Renal pelvis (tissue), 12 donors: ENCODE measurements at places on chromosomes 6 and 20. TPM values are rescaled to one million over a fixed set of nuclear protein-coding genes. Genes with fewer than 3 reads are reported as not detected.

DNA sequence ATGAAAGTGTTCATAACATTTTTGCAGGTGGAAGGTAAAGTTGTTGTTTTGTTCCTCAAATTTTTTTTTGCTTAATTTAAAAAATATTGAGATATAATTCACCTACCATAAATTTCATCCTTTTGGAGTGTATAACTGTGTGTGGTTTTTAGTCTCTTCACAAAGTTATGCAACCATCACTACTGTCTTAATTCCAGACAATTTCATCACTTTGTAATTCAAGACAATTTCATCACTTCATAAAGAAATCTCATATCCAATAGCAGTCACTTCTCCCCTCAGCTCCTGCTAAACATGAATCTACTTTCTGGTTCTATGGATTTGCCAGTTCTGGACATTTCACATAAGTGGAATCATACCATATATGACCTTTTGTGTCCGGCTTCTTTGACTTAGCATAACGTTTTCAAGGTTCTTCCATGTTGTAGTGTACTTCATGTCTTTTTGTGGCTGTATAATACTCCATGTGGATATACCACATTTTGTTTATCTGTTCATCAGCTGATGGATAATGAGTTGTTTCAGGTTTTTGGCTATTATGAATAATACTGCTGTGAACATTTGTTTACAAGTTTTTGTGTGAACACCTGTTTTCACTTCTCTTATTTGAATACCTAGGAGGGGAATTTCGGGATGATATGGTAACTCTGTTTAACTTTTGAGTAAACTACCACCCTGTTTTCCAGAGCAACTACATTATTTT lies 18.8 kb downstream of the ZFAND3 start:
- no peak for DNase-seq

GRCh38 chr6:145887969-145888368 lies 73.4 kb upstream of the FBXO30 start:
- peak; percentile 7 for DNase-seq

DNA sequence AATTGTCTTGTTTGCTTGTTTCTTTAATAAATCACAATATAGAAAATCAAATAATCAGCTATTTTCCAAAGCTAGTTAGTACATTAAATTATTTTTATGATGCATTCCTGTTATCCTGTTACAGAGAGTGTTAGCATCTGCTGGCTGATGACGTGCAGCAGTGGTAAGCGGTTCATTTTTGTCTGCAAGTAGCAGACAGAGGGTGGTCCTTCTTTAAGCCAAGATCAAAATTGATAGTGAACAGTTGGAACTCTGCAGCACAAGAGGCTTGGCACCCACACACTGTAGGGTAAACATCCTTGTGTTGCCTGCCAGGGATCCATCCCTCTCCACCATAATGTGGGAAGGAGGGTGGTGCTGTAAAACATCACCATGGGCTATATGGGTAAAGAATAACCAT lies 158.3 kb downstream of the FRK start:
- DNase-seq = peak; percentile 46

- DNase-seq = no peak
Measured at GRCh38 chr6:3517350-3517749, 60.5 kb upstream of the SLC22A23 start.

GRCh38 chr6:33192671-33193602 lies 670 bp upstream of the COL11A2 start:
- no peak for DNase-seq

GRCh38 chr6:108947114-108947854 lies 99.1 kb downstream of the ARMC2 start:
- DNase-seq = peak; percentile 58

GRCh38 chr6:88120635-88121034 lies 45.5 kb downstream of the CNR1 start:
- no peak for DNase-seq

DNA sequence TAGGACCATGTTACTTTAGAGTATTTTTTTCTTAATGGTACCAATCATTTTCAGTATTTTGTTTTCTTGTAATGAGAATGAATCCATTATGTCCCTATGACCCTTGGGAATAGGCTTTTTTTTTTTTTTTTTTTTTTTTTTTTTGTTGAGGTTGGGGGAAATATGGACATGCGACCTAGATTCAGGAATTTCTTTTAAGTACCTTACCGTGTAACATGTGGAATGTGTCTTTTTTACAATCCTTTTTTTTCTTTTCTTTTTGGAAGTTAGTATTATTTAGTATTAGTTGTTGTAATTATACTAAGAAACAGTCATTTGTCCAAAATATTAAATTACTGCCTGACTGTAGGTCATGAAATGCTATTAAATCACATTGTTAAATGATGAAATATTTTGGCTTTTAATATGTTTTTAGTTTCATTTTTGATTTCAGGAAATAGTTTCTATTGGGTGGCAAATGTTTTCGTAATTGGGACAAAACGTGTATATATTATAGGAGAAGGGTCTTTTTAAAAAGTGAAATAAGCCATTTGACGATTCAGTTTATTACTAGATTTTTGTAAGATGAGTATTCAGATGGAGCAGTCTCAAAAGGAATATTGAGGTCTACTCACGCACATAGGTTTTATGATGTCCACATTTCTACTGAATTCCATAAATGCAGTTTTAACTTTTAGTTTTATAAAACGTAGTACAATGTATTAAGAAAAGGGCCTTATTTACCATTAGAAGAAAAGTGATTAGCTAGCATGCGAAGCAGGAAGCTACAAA lies 4.9 kb downstream of the ARID1B start:
- DNase-seq = no peak

Gene ELOVL4
- polyA plus RNA-seq = 3.0 TPM

DNA sequence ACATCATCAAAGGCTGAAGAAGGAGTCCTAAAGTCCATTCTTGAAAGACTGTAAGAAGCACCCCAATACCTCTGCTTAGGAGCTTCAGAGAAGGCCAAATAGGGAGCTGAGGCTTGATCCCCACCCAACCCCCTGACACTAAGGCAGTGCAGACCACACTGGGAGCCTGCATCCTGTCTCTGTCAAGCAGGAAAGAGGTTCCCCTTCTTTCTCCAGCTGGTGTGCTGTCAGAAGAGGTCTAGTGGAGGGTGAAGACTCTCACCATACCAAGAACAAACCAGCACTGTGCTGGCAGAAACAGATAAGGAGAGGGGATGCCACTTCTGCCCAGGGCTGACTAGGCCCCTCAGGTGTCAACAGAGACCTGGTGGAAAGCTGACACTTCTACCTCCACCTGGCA lies 19.9 kb downstream of the GZF1 start:
- DNase-seq = no peak

DNA sequence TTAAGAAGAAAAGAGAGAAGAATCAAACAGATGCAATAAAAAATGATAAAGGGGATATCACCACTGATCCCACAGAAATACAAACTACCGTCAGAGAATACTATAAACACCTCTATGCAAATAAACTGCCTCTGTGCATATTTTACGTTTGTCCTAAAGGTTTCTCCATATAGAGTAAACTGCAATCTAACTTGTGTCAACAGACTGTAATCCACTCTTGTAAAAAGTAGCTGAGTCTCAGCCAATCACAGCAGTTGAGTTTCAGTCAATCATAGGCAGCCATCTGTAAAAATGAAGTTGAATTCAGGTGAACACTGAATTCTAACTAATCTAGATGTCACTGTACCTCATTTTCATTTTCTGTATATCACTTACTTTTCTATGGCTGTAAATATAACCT lies 112.2 kb upstream of the SYNCRIP start:
- DNase-seq = no peak

Gene EYA2
- polyA plus RNA-seq = 0.81 TPM

Gene FAXC
- polyA plus RNA-seq = 4.3 TPM

GRCh38 chr20:62772103-62772611 lies 24.1 kb upstream of the MRGBP start:
- DNase-seq = no peak

DNA sequence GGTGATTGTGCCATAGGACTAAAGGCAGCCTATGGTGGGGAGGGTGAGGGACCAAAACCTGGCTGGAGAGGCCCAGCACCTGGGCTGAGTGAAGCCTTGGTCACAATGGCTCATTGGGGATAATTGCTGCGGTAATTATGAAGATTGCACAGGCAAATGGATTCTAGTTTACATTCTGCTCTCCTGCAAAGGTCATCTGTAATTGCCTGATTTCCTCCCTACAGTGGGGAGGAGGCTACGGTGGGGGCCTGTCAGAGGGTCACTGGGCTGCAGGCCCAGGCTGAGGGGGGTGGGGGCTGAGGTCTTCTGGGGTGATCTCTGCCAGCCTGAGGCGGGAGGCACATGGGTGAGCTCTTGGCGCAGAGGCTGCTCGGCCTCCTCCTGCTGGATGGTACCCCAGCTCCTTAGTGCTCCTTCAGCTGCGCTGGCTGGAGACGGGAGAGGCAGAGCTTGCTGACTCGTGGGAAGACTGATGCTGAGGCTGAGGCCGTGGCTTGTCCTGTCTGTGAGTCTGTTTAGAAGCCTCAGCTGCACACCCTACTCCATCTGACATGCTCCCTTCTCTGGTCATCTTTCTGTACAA lies 30.3 kb downstream of the PACSIN1 start:
- no peak for DNase-seq

Gene DEFB124
- not detected for polyA plus RNA-seq

GRCh38 chr6:75748743-75749538 lies at the start of gene MYO6:
TSS of gene MYO6 (plus strand) at chr6:75749239. CDS start at chr6:75817548, 68,309 bp downstream.
- DNase-seq = peak; percentile 56

DNA sequence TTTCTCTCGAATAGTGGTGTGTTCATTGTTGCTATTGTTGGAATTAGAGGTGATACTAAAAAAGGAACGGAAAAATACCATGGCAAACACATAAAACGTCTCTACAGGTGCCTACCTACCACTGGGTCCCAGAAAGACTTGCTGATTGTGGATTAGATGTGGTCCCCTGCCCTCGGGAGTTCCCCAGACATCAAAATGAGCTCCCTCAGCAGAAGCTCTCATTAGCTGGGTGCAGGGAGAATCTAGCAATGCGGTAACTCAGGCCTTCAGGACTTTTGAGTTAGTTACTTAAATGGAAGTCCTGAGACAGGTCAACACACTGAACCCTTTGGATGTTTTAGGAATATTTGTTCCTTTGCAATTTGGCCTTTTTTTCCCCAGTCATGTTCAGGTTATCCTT lies 6.1 kb downstream of the IRF4 start:
- no peak for DNase-seq

DNA sequence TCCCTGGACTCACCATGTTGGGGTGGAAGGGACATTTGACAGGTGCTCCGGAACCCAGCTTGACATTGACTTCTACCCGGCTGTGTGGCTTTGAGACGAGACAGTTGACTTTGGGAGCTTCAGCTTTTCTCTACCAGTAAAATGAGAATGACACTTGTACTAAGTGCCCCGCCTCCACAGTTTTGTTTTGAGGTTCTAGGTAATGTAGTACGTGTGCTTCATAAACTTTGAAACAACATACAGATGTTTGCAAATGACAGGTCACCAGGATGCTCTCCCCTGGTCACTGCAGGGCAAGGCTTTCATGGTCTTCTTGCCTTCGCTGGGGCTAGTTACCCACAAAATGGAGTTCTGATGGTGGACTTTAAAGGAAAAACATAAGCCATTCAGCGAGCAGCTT lies 31.3 kb downstream of the CLIC5 start:
- no peak for DNase-seq

DNA sequence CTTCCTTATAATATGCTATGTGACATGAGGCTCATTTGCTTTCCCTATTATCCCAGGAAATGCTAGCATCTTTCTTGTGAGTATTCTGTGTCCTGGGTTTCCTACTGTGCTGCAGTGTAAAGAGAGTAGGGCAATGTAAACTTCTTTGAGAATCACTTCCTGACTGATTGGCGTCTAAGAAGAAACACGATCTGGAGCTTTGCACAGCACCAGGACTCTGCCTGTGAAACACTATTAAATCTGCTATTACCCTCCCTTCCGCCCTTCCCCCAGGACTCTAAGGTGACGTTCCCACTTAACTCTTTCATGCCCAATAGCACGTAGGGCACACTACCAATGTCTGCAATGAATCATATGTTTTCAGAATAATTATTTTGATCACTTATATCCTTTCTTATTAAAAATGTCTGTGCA lies 607.3 kb upstream of the CITED2 start:
- DNase-seq = peak; percentile 83

DNA sequence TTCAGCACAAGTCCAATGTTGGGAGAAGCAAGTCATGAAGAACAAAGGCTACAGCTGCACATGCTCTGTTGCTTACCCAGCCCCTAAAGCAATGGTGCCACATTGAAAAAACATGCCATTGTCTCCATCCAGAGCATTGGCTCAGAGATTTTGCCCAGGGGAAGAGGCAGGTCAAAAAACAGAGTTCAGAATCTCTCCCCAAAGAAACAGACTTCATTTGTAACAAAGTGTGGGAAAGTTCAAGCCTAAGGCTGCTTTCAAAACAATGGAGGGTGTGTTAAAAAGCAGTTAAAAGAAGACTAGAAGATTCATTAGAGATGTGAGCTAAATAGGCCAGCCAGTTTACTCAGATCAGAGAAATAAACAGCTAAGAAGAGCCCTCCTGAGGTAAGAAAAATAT lies 63.6 kb downstream of the DZANK1 start:
- DNase-seq = no peak

GRCh38 chr6:55379471-55379870 lies 52.2 kb downstream of the GFRAL start:
- DNase-seq = no peak

Gene ZDHHC14
- polyA plus RNA-seq = 21.2 TPM

- no peak for DNase-seq
Measured at GRCh38 chr20:1877609-1878200, 17.5 kb upstream of the SIRPA start.

Gene MAP7
- 39.1 TPM for polyA plus RNA-seq

- DNase-seq = no peak
Measured at GRCh38 chr20:50226093-50226974, 35.7 kb downstream of the CEBPB start.

- DNase-seq = no peak
Measured at GRCh38 chr20:37095108-37095598, 644 bp downstream of the RBL1 start.

Gene ANKRD66
- polyA plus RNA-seq = not detected

Gene FAM120B
- polyA plus RNA-seq = 38.9 TPM

- DNase-seq = no peak
Measured at GRCh38 chr6:16352258-16352635, 113.9 kb downstream of the GMPR start.

Gene GPX5
- polyA plus RNA-seq = not detected

DNA sequence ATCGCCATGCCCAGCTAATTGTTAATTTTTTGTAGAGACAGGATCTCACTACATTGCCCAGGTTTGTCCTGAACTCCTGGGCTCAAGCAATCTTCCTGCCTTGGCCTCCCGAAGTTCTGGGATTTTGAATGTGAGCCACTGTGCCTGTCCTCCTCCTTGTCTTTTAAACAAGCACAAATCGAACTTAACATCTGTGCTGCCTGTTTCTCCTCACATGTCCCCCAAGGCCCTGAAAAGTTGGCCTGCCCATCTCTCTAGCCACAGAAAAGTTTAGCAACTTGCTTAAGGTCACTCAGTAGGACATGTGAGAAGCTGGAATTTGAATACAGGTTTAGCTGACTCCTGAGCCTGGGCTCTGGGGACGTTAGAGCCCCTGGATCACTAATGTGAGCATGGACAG lies 115.7 kb upstream of the KCNG1 start:
- DNase-seq = no peak

Gene MICA
- polyA plus RNA-seq = 11.8 TPM

DNA sequence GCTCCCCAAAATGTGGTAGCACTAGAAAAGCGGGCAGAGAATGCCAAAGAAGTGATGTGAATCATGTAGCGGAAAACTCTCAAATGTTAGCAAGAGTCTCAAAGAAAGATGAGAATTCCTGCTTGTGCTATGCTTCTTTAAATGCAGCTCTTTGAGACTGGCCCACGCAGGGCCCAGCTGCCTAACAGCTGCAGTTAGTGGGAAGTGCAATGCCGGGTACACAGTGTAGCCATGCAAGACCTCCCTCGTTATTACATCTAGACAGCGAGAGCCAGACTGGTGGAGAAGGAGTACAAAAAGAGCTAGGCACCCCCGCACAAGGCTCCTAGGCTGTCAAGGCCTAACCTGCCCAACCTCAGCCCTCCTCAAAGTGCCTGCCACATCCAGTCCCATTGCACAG lies 201.7 kb upstream of the PRDM1 start:
- no peak for DNase-seq

Gene CEP250
- 65.5 TPM for polyA plus RNA-seq
